ENCODE measurements at places on chromosomes 5 and 9.

- no peak for DNase-seq
Observed at GRCh38 chr5:36585701-36586100, 20.7 kb upstream of the SLC1A3 start.

DNA sequence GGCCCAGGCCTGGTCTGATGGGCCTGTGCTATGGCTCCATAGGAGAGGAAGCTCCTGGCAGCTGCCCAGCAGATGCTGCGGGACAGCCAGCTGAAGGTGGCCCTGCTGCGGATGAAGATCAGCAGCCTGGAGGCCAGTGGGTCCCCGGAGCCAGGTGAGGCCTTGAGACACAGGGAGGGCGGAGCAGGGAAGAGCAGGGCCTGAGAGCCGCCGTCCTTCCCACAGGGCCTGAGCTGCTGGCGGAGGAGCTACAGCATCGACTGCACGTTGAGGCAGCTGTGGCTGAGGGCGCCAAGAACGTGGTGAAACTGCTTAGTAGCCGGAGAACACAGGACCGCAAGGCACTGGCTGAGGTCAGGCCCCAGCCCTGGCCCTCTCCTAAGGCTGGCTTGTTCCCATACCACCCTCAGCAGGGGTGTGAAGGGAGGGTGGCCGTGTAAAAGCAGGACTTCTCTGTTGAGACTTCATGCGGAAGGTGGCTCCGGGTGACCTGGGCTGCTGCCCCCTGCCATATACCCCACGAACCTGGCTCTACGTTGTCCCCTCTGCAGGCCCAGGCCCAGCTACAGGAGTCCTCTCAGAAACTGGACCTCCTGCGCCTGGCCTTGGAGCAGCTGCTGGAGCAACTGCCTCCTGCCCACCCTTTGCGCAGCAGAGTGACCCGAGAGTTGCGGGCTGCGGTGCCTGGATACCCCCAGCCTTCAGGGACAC is 4.5 kb downstream of the PKN3 start:
- DNase-seq = no peak

DNA sequence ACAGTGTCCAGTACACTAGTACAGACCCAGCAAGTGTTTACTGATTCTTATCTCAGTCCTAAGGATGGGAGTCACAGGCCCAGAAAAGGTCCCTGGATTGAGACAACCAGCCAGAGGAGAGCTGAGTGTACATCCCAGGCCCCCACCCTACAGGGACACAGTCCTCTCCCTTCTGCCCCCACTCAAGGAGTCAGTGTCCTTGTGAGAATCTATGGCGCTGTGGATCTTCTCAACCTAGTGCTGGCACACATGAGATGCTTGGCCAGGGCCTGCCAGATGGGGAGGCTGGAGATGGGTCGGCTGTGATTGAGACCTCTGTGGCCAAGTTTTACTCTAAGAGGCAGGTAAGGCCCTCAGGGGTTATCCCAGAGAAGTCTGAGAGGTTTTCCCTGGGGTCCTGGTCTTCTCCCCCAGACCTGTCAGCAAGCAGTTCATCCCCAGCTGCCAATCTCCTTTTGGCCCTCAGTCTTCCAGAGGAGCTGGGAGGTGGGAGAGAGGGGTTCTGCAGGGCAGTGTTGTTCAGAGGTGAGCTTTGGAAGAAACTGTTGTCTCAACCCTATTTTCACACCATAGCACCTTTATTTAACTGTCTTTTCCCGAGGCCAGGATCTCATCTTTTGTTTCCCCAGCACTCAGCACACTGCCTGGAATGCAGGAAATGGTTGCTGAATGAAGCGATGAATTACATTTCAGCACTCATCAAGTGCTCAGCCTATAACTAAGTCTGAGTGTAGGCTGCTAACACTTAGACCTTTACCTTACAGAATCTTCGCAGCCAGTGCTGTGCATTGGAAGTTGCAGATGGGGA is 3.2 kb upstream of the NSD1 start:
- no peak for DNase-seq

DNA sequence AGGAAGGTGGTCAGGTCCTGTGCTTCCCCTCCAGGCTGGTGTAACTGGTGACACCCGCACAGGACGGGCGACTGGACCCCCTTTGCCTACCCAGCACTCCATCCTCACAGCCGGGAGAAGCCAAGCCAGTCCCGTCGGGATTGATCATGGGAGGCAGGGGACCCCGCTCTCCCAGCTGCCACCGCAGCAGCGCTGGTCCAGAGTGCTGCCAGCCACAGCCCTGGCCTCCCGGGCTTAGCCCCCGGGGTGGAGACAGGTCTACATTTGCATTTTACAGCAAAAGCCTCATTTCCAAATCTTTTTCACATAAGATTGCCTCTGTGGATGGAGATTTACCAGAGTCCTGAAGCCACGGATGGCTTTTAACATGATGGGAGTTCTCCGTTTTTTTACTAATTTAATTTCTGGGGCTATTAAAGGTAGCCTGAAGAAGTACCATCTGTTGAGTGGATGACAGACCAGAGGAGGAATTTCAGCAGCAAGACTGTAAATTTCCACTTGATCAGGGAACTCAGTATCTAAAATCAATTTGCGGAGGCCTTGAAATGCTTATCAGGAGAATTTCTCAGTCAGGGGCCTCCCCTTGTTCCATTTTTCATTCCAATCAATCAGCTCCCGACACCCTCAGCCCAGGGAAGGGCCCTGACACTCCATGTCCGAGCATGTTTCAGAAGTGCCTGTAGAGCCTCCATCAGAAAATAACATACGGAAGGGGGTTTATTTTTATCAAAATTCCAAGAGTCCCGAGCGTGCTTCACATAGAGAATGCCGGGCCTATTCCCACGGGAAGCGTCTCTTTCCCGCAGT is 80.6 kb downstream of the OLFM1 start:
- DNase-seq = no peak

GRCh38 chr9:6632516-6633183 is 12.9 kb downstream of the GLDC start:
- peak; percentile 29 for DNase-seq

DNA sequence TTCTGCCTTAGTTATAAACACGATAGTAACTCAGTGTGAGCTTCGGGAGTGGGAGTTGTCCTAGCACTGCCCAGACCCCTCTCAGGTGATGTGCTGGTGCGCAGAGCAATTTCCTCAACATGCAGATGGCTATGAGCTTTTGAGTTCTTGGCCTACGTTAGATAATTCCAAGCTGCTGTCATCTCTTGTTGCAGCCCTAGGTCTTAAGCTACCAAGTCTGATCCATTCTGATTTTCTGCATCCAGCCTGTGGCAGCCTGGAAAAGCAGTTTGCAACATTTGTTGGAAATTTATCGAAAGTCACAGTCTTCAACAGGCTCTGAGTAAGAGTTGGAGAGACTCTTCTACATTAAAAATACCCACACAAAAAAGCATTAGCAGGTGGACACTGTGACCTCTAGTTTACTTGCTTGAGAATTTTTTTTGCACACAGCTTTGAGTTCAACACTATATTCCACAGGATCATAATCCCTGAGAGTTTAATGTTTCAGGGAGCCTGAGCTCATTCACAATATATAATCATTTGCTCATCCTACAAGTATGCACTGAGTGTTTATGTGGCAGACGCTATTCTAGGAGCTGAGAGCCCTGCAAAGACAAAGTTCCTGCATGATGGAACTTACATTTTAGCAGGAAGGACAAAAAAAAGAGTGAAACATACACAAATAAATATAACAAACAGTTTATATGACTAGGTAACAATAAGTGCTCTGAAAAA is 91.6 kb downstream of the UBE2QL1 start:
- DNase-seq = peak; percentile 32

GRCh38 chr5:116514421-116514970 is 60.1 kb downstream of the SEMA6A start:
- DNase-seq = no peak

DNA sequence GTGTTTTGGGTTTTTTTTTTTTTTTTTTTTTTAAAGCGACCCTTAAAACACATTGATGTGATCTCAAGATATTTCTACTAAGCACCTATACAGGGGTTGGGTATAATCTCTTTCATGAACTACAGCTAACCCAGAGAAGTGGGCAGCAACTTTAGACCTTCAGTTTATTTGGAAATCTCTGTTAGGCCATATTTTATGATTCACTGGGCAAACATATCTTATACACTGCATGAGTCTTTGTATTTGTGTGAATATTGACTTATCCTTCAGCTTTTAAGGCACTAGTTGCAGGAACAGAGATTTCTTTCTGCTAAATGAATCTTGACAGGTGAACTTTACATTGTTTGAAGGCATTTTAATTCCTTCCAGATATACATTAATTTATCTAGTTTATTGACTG is 194.4 kb downstream of the ARRDC3 start:
- no peak for DNase-seq

GRCh38 chr5:58854441-58854840 is 271.6 kb downstream of the RAB3C start:
- peak; percentile 18 for DNase-seq

DNA sequence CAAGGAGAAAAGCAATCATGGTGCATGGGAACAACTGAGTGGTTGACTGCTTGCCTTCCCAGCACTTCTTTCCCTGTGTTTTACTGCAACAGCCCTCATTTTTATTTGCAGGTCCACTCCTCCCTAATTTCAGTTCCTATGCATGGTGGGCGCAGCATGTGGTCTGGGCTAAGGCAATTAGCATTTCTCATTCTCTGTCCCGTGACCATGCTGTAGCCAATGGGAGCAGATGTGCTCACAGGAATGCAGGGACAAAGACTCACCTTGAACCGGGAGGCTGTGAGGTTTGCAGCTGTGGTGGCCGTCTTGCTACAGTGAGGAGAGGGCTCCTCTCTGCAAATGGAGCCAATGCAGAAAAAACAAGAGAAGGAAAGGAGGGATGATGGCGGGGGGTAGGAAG is 315.5 kb downstream of the SLIT3 start:
- DNase-seq = no peak

DNA sequence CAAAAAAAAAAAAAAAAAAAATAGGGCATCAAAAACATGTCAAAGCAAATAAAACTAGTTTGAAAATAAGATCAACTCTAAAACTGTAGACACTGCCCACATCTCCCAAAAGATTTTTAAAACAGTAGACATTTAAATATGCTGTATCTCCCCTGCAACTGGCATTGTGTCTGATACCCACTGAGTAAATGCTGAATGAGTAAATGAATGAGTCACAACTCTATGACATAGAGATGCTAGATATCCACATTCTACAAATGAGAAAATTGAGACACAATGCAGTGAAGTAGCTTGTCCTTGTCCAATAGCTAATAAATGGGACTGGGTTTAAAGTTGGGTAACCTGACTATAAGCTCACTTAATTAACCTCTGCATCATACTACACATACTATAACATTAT is 14.1 kb upstream of the MAP1B start:
- no peak for DNase-seq

GRCh38 chr9:129258124-129258822 is 80.2 kb upstream of the IER5L start:
- DNase-seq = peak; percentile 97

GRCh38 chr9:108813951-108814601 is 41.7 kb downstream of the ACTL7B start:
- DNase-seq = peak; percentile 12

DNA sequence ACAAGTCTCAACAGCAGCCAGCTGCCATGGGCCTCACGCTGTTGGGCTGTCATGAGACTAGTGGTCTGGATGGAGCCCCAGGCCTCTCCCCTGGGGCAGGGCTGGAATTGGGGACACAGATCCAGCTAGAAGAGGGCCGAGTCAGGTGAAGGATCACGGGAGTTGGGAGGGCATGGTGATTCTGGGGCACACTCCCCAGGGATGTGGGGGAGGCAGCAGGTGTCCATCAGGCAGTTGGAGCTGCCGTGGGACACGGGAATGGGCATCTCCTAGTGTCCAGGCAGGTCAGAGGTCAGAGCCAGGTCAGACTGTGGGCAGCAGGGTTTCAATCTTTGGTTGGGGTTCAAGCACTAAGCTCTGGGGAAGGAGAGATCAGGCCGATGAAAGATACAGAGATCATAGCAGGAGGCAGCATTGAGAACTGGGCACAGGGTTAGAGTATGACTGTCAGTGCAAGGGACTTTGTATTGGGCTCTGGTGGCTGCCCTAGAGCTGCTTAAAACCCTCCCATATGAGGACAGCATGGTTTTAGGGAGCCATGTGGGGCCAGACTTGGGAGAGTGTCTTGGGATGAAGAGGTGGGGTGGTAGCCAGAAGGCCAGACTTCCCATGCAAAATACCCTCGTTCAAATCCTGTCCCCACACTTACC is 59.2 kb downstream of the ARHGEF37 start:
- no peak for DNase-seq

- no peak for DNase-seq
Observed at GRCh38 chr9:124238546-124239140, 19.1 kb upstream of the NEK6 start.

GRCh38 chr9:34380511-34381315 is 4.0 kb upstream of the MYORG start:
- DNase-seq = peak; percentile 80

- no peak for DNase-seq
Observed at GRCh38 chr5:69329905-69330489, 2.6 kb downstream of the CCDC125 start.

GRCh38 chr9:127874301-127875221 is 2.9 kb downstream of the AK1 start:
- no peak for DNase-seq

DNA sequence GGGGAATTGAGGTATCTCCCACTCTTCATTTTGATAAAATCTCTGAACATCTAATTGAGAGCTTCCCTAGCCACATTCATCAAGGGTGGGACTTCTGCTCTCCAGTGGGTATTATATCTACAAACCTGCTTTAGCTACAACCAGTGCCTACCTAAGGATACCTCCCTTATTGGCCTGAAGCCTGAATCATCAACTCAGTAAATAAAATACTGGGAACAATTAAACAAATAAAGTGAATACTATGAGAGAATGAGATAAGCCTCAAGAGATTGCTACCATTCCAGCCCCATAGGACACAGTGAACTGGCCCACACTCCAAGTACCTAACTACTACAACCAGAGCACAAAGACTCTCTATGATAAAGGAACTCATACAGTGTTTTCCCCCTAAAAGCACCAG is 47.4 kb upstream of the IL12B start:
- DNase-seq = no peak

DNA sequence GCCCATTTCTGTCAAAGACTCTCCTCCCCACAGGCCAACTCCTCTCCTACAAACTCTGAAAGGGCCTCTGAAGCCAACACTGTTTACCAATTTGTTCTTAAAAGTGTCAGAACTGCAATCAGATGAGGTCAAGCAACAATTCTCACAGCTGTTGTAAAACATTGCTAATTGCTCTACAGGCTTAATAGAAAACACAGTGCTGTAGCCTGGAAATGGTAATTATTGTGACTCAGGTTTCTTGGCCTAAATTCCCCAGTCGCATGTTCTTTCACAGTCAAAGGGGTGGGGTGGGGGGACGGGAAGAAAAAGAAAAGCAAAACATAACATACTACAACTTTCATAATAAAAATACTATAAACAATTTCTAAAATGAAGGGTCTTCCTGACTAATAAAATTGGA is 343.2 kb downstream of the DMAC1 start:
- DNase-seq = peak; percentile 46

All from eye (tissue), 1 donor.